ENCODE measurements at places on chromosomes 13 and 19.

DNA sequence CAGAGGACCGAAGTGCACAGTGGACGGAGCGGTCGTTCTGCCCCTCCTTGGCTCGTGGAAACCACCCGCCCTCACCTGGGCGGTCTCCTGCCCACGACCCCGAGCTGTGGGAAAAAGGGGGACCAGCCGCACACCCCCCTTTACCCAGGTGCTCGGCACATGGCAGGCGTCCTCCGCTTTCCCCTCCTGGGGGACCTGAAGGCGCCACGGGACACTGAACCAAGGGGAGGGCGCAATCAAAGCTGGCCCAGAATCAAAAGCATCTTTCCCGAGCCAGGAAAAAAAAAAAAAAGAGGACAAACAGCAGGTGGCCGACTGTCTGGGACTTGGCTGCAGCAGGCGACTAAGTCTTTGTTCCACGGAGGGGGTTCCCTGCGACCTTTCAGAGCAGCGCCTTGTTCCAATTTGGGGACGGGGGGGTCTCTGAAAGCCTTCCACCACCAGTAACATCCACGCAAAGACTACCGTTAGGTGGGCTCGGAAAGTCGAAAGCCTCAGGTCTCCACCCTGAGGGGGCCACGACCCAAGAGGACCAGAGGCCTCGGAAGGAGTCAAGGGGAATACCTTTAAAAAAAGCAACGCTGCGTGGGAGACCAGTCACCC lies 1.1 kb downstream of the MBD3 start:
- no peak for DNase-seq

- DNase-seq, result no peak
These were observed 1319.2 kb upstream of the SLC10A2 start for GRCh38 chr13:104385404-104385803.

DNA sequence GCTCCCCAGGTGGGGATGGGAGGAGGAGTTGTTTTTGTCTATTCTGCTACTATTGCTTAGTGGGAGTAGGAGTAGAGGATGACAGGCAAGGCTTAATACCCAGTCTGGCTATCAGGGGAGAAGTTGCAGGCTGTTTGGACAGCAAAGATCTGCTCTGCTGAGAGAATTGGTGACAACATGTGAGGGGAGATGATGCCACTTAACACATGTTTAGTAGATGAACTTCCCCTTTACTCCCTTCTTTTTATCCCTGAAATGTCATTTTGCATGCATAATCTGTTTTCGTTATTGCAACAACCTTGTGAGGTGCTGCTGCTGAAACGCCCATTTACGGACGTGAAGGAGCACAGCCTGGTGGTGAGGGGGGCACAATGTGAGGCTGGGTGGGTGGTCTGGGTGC lies 3.0 kb upstream of the CYP4F12 start:
- DNase-seq, result no peak

DNA sequence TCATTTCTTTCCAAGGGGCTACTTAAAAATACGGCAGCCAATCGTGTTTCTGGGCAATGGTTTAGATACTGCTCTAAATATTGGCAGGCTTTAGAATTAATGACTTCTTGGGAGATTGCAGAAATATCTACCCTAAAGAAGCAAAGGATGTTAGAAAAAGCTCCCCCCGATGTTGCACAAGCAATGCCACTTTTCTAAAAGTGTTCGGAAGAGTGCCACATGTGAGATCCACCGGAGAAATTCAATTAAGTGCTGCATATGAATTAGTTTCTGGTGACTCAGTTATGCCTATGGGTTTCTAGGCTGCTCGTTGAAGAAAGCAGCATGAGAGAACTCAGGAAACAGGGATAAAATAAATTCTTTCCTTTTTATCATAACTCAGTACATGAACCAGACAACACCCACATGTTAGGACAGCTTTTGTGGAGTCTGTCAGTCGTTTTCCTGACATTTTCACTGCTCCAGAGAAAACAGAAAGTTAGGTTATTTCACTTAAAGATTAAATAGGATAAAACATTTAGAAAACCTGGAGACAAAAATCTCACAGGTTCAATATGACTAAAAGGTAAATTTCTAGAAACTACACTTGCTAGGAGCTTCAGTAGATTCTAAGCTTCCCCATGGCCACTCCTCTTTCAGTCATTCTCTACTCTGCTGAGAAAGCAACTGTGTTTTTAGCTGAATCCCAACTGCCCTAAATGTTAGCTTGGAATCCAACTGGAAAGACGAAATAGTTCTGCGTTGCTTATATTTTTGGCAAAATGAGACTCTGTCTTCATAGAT lies 244.7 kb downstream of the DCLK1 start:
- DNase-seq, result no peak

DNA sequence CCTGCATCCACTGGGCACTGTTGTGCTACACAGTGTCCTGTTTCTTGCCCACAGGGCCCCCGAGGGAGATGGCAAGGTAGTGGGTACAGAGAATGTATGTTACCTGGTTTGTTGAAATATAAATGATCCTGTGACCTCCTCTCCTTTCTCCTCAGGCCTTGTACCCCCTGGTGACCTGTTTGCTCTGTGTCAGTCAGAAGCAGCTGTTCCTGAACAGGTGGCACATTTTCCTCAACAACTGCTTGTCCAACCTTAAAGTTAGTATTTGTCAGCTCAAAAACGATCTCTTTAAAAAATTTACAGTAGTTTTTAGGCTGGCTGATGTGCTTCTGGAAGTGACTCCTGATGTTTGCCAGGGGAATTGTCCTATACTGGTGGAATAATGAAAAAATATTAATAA lies 105.1 kb downstream of the FRY start:
- DNase-seq, result no peak

All from hematopoietic multipotent progenitor cell treated with erythropoietin and hydrocortisone succinate and interleukin-3 and kit ligand, for 15 days (in vitro differentiated cells).